ENCODE measurements at places on chromosomes 6 and 20. TPM values are rescaled to one million over a fixed set of nuclear protein-coding genes. Genes with fewer than 3 reads are reported as not detected.

The MOXD1 gene
- 3.2 TPM for total RNA-seq

The PBOV1 gene
- total RNA-seq, result not detected

The ETV7 gene
- 0.51 TPM for total RNA-seq

The CNBD2 gene
- 6.5 TPM for total RNA-seq

The RNGTT gene
- total RNA-seq, result 24.8 TPM

The ADGB gene
- not detected for total RNA-seq

The DUSP15 gene
- total RNA-seq, result 26.9 TPM

The TAPBP gene
- 319 TPM for total RNA-seq

The HSD17B8 gene
- 12.3 TPM for total RNA-seq

The CST9L gene
- not detected for total RNA-seq

The KCNG1 gene
- 7.4 TPM for total RNA-seq

The SLC17A2 gene
- not detected for total RNA-seq

- DNase-seq, result no peak
Measured at GRCh38 chr6:31822036-31822821, 5.3 kb upstream of the HSPA1B start.

GRCh38 chr6:42468273-42468672, 16.5 kb upstream of the TRERF1 start:
- no peak for DNase-seq

GRCh38 chr6:54619102-54619501, 227.5 kb upstream of the FAM83B start:
- no peak for DNase-seq

DNA sequence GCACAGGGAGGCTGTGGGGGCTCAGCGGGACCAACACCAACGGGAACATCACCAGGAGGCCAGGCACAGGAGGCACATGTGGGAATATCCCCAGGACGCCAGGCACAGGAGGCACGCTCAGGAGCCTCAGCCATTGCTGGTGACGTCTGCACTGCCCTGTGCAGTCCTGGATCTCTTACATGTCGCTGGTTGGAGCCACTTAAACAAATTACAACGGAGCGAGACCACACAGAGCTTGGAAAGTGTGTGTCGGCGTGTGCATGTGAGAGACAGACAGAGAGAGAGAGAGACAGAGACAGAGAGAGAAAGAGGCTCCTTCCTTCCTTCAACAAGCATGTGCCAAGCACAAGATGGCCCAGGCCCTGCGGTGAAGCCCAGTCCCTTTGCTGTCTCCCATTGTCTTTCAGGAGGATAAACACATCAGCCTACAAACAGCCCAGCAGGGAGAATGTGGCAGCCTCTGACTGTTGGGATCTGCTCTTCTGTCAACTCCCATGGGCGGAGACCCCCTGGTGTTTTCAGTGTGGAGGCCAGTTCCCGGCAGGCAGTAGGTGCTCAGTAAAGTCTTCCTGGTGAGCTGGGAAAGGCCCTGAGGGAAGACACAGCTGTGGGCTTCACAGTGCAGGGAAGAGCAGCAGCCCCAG, 112.7 kb upstream of the THBS2 start:
- DNase-seq, result no peak

DNA sequence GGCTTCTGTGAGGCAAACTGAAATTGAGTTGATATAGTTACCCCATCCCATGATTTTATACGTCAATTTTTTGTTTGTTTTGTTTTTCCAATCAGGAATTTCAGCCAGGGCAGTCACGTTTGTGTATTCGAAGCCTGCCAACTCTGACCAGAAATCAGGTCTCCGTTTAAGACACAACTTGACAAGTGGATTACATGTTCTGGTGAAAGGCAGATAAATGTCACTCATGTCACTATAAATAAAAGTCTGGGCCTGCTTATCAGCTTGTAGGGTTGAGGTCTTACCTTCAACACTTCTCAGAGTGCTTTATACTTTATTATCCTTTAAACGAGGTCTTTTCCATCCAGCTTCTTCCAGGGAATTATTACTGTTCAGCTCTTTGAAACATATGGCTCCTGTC, 8.4 kb upstream of the XRN2 start:
- DNase-seq, result no peak

- no peak for DNase-seq
Measured at GRCh38 chr6:36969240-36969691, 14.7 kb downstream of the PI16 start.

GRCh38 chr6:161011492-161012480, 20.2 kb downstream of the MAP3K4 start:
- no peak for DNase-seq

DNA sequence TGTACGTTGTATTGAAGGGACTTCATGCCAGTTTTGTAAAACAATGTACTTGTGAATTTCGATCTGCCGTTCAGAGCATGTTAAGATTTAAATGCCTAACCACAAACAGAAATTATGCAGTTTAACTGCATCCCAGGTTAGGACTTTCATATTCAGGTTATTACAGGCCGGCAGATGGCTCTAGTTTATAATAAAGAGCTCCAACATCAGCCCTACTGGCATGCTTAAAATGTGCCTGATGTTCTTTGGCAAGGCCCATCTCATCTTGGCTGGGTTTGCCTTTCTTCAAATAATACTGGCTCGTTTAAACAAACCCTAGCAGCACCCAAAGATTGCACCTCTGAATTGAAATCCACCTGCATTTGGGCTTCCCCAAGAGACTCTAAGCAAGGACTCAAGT, 169.3 kb upstream of the RIN2 start:
- DNase-seq, result no peak

DNA sequence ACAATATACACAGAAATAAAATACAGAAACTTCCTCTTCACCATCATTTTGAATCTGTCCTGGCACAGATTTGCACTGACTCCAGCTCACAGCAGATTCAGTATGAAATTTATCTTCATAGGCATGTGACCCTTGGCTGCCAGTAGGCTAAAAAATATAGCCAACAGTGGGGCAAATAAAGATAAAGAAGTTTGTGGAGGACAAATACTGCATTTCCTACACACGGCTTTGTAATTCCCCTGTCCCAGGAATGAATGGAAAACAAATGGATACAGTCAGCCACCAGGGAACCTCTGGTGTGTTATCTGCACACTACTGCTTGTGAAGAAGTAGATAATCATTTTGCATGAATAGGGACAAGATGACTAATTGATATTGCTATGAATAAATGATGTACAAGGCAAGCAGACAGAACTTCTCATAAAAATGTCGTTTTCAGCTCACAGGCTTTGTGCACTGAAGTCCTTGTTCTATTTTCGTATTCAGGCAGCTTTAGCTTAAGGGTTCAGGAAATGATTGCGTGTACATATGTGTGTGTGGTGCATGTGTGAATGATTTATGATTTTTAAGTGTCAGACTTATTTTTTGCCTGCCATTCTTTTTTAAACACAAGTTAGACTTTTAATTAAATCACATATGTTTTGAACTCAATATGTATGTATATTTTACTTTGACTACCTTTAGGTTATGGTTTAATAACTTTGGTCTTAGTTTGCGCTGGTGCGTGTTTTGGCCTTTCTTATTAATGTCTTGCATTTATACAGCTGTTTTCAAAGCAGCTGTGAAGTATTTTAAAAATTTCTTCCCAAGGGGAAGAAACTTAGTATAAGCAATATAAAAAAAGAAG, 543.8 kb upstream of the JAG1 start:
- no peak for DNase-seq

- no peak for DNase-seq
Measured at GRCh38 chr6:145789443-145789842, 25.2 kb downstream of the FBXO30 start.

DNA sequence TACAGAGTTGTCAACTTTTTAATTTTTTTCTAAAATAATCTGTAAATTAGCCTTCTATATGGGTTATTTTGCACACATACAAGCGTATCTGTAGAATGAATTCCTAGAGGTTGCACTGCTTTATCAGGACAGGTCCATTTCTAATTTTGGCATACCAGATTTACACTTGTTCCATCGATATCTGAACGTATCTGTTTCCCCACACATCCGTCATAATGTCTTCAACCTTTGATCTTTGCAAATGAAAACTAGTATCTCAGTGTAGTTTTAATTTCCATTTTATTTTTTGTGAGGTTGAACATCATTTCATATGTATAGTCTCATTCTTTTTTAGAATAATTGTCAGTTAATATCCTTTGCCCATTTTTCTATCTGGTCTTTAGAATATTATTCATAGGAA, 22.7 kb downstream of the SENP6 start:
- DNase-seq, result no peak

- DNase-seq, result no peak
Measured at GRCh38 chr6:150866991-150867501, 1.5 kb downstream of the MTHFD1L start.

DNA sequence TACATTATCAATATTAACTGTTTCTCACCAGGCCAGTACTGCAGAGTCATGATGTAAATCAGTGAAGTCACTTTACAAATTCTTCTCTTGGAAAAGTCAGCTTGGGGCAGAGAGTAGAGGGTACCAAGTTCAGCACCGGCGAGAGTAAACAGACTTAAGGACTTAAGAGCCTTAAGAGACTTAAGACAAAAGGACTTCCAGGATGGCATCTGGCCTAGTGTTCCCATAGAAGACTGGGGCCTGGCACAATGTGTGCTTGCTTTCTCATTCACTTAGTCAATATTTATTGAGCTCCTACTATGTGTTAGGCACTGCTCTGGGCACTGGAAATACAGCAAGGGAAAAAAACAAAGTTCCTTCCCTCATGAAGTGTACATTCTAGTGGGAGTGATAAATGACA, 1.4 kb upstream of the SNPH start:
- no peak for DNase-seq

GRCh38 chr6:125337706-125338105, 35.9 kb upstream of the HDDC2 start:
- DNase-seq, result no peak

- no peak for DNase-seq
Measured at GRCh38 chr6:1715336-1715735, 105.6 kb downstream of the FOXC1 start.

GRCh38 chr6:15073883-15074465, 171.9 kb upstream of the JARID2 start:
- no peak for DNase-seq

- DNase-seq, result no peak
Measured at GRCh38 chr20:57440678-57441509, 49.7 kb downstream of the RBM38 start.

GRCh38 chr20:47493963-47494293, 7.8 kb upstream of the NCOA3 start:
- no peak for DNase-seq

GRCh38 chr6:166718516-166718915, 91.5 kb upstream of the RPS6KA2 start:
- DNase-seq, result no peak

DNA sequence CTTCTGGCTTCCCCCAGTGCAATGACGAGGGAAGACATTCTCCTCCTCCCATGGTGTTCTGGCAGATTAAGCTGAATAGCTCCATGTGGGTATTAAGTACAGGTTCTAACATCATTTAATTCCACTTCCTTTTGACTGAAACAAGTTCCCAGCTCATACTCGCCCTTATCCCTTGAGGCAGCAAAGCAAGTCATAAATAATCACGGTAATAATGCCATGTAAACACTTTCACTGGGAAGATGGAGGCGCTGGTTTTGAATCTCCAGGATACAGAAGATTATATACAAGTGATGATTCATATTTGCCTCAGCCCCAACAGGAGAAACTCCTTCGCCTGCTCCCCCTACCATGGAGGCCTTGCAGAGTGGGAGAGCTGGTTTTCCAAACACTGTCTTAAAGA, 141.3 kb downstream of the PXDC1 start:
- DNase-seq, result no peak

GRCh38 chr20:47620808-47621805, 119.4 kb downstream of the NCOA3 start:
- no peak for DNase-seq

- no peak for DNase-seq
Measured at GRCh38 chr20:1212023-1212422, 8.8 kb downstream of the C20orf202 start.

DNA sequence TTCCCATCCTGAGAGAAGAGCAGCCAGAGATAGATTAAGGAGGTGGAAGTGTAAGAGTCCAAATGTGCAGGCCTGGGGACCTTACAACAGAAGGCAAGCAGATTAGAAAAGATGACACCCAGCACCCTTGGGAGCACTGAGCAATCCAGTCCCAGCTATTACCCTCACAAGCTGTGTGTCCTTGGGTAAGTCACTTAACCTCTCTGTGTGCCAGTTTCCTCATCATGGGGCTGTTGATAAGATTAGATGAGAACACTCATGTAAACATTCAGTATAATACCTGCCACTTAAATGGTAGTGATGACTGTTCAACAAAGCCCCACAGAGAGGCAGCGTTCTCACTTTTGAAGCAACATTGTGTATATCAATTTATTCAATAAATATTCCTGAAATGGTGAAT, 114.8 kb upstream of the CST7 start:
- DNase-seq, result no peak

GRCh38 chr20:29742699-29743100, 1514.8 kb upstream of the DEFB115 start:
- DNase-seq, result no peak

- no peak for DNase-seq
Measured at GRCh38 chr6:76671751-76672150, 599.3 kb upstream of the IMPG1 start.

DNA sequence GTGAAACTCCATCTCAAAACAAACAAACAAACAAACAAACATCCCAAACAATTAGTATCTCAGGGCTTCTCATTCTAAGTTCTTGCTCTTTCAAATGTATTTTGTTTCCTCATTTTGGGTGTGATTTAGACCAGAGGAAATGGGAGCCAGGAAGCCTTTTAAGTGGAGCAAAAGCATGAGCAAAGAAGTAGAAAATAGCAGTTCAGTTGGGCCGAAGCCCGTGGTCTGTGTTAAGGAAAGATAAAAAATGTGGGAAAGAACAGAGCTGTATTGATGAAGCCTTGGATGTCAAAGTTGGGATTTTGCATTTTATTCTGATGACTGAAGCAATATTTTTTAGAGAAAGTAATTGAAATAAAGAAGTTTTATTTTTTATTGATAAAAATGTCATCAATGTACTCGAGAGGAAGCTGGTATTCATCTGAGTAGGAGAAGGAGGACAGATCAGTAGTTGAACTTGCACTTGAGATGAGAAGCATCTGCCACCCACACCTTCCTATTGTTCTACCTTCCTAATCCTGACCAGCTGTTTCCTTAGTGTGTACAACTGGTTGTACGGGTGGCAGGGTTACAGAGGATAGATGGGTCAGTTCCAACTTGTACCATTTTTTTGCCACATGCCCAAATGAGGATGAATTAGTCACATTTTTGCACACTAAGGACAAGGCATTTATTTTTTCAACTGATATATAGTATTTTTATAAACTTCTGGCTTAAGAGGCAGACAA, 56.1 kb downstream of the KIAA0408 start:
- no peak for DNase-seq
